ENCODE measurements at places on chromosomes 4 and X.

DNA sequence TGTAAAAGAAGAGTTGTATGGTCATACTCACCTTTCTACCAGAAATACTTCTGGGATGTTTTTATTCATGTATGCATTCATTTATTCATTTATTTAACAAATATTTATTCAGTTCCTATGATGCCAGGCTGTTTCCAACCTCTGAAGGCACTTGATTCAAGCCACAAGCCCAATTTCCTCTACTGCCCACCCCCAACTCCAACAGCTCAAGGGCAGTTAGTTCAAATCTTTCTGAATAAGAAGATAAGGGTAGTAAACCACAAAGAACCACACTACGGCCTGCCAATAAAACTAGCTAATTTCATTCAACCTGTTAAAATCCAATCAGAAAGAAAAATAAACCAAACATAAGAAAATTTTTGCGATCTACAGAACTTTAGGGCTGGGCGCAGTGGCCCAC lies 31.2 kb downstream of the LRBA start:
- no peak for DNase-seq

DNA sequence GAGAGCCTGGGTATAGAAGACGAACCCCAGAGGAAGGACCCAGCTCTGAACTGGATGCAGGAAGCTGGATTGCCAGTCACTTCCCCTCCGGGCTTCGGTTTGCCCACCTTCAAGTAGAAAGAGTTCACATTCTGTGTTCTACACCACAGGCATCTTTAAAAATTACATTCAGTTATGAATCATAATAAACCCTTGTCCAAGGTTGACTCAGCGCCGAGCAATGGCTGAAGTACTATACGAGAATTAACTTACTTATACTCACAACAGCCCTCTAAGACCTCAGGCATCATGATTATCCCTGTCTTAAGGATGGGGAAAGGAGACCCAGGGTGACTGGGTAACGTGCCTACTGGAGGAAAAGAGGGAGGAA lies 72.5 kb downstream of the EVC2 start:
- DNase-seq = no peak

GRCh38 chr4:185286571-185286970 lies 77.2 kb downstream of the SNX25 start:
- no peak for DNase-seq

DNA sequence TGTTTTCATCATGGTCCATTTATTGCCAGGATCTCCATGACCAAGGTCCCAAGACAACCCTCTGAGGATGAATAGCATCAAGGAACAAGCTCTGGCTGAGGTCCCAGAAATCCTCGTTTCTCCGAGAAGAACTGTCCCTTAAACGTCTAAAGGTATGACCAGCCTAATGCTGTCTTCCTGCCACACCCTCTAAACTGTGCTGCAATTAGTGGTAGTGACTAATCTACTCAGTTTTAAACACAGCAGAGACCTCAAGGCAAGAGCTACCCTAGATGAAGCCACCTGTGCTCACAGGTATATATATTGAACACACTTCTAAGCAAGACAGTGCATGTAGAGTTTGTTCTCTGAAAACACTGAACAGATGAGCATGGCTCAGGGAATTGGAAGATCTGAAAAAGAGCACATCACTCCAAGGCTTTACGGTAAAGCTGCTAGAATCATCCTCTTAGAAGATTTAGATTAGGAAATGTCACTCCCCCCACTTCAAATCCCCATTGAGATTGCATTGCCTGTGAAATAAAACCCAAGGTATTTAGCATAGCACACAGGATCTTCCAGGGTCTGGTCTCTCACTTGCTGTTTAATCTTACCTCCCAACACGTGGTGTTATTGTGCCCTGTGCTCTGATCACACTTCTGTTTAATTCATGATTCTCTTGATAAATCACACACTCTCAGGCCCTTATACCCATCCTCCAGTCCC lies 173.9 kb upstream of the VCX3A start:
- no peak for DNase-seq

DNA sequence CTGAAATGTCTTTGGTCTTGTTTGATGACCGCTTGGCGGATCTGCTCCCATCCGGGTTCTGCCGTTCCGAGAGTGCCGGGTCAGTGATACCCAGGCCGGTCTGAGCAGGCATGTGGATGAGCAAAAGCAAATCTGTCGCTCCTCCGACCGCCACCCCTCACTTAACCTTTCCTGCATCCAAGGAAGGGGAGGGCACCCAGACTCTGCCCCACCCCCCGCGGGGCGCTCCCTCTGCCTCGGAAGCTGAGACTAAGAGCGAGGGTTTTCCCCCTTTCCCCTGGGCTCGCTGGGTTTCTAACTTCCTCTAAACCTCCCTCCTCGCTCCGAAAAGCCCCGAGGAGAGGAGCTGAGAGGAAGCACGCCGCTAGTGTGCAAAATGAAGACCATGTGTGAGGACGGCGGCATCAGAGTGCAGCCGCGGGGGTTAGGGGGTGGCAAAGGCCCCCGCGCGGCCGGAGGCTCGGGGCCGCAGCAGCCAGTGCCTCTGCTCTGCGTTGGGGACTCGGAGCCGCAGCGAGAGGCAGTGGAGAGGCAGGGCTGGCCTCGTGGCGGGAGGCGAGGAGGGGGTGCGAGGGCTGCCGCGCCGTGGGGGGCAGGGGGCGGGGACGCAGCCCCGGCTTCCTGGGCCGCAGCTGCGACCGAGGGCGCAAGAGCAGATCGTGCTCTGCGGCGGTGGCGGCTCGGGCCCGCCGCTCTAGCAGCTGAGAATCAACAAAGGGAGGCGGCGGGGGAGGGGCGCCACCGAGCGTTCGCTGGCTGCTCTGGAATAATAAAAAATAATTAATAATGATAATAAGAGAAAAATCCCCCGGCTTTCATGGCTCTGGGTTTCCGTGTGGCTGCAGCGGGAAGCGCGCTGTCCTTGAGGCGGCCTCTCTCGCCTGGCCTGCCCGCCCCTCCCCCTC lies 55.8 kb upstream of the BCOR start:
- no peak for DNase-seq

DNA sequence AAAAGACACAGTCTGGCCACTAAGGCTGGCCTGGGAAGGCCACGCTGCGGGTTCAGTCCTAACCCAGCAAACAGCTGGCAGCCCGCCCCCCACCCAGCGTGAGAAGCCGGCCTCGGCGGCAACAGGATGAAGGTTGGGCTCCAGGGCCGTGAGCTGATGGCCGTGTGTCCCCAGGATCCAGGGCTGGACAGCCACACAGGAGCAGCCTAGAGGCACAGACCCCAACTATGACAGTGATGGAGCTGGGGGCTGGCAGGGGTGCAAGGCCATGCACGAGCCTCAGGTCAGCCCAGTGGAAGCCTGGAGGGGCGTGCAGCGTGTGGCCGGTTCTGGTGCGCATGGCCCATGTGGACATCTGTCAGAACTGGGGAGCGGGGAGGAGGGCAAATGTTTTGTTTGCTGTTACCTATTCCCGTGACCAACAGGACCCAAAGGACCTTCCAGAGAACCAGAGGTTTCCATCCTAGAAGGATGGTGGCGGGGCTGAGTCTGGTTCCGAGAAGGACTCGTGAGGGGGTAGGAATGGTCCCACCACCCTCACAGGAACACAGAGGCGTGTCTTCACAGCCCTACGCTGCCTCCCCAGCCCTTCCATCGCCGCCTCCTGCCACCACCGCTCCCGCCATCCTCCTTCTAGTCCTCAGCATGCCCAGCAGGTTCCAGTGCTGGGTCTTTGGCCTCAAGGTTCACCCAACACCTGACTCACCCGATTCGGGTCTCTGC lies 46.5 kb downstream of the ZFYVE28 start:
- no peak for DNase-seq

DNA sequence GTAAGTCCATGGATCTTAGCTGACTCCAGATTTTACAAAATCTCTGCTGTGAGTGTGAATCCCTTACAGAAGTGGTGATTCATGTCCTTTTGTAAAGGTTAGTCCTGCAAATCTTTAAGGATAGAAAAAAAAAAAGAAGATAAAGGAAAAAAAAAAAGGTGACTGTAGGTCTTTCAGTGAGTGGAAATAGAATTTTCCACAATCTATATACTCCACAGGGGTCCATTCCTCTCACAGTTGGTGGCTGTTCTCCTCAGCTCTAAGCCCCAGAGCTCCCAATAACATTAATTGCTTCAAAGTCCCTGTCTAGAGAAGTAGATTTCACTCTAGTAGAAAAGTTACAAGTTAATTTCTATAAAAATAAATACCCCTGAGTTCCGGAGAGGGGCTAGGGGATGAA lies 189.1 kb downstream of the NDST4 start:
- no peak for DNase-seq

GRCh38 chr4:180203349-180203748 lies 2039.9 kb upstream of the TENM3 start:
- DNase-seq = no peak

GRCh38 chr4:54709400-54709799 lies 51.6 kb downstream of the KIT start:
- no peak for DNase-seq
